Pulmonary artery endothelial cell (primary cell): ENCODE measurements at places on chromosomes 6 and 20. TPM values are rescaled to one million over a fixed set of nuclear protein-coding genes. Genes with fewer than 3 reads are reported as not detected.

- DNase-seq = peak; percentile 95
Observed at GRCh38 chr6:113102761-113103160, 754.4 kb upstream of the MARCKS start.

Gene OR2H1
- total RNA-seq = not detected in 2 replicates

DNA sequence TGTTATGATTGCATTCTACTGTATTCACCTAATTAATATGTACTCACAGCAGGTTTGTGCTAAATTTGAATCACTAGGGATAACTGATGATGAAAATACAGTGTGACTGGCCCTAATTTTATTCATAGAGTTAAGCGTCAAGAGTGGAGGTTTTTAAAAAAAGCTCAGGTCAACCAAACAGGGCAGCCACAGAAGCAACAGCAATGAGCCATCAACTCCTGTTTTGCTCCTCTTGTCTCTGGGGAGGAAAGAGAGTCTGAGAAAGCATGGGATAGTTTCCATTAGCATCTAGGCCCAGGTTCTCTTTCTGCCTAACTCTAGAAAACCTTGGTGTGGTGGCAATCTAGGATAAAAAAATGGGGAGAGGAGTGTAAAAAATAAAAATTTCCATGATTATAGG lies 122.1 kb downstream of the OGFRL1 start:
- DNase-seq = no peak

Gene SLC25A27
- 0.66 and 1.9 TPM in 2 replicates for total RNA-seq

DNA sequence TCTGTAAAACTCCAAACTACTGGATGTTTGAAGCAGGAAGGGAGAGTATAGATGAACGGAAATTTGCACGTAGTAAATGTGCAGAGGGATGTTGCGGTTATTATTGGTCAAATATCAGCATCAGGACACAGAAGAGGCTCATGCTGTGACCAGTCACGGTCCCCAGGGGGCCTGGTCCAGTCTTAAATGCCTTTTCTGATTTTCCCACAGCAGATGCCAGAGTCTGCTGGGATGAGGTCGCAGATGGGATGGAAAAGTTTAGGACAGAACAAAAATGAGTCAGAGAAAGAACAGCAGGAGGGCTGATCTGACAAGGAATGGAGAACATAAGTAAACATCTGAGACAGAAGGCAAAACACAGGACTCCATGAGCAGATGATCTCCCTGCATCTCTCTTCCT lies 11.7 kb upstream of the SIRPG start:
- DNase-seq = no peak

DNA sequence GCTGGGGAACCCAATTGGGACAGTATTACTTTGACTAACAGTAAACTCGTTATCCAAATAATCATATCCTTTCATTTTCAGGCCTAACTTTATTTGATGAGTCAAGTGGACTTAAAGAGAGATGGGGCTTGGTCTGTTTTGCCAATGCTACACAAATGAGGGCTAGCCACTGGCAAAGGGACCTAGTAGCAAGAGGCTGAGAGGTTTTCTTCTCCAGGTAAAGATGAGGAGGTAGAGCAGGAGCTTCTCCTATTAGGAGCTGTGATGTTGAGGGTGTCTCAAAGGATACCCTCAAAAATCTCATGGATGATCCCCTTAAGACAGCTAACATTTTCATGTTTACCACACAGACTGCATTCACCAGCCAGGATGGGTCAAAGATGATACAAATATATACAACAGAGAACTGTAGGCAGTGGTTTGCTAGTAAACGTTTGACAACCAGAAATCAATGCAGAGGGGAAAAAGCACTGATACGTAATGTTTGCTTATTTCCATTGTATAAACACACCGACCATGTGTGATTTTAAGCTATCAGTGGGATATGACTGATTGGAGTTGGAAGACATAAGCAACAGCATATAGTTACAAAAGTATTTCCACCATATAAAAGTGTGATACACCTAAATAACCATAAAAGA lies 153.3 kb downstream of the IBTK start:
- DNase-seq = no peak

- DNase-seq = no peak
Observed at GRCh38 chr6:140178935-140179334, 804.5 kb upstream of the CITED2 start.

DNA sequence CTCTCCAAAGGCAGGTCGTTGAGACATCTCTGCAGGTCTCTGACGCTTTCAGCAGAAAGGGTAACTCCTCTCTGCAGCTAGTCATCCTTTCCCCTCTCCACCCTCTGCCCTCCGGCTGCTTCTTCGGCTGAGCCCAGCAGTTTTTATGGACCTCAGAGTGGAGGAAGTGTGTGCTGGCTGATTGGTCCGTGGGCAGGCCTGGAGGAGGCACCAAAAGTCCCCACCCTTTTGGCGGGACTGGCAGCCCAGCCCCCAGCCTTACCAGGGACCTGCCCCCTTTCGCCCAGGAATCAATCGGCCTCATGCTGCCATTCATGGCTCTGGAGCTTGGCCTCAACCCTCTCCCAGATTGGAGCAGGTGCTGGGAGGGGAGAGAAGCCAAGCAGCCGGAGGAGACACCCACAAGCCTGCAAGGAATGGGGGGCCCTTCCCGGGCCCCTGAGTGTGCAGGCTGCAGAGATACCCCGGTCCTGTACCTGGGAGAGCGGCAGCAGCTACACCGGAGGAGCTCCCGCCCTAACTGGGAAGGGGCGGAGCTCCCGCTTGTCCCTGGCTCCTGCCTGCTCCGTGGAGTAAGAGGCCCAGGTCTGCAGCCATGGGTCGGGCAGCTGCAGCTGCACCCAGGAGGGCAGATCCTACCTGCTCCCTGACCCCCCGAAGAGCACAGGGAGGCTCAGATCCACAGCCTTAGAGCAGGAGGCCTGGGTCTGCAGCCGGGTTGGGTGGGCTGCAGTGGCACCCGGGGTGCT lies 170.3 kb upstream of the SOX4 start:
- no peak for DNase-seq

Gene CST7
- not detected in 2 replicates for total RNA-seq

Gene TFAP2C
- not detected in 2 replicates for total RNA-seq

DNA sequence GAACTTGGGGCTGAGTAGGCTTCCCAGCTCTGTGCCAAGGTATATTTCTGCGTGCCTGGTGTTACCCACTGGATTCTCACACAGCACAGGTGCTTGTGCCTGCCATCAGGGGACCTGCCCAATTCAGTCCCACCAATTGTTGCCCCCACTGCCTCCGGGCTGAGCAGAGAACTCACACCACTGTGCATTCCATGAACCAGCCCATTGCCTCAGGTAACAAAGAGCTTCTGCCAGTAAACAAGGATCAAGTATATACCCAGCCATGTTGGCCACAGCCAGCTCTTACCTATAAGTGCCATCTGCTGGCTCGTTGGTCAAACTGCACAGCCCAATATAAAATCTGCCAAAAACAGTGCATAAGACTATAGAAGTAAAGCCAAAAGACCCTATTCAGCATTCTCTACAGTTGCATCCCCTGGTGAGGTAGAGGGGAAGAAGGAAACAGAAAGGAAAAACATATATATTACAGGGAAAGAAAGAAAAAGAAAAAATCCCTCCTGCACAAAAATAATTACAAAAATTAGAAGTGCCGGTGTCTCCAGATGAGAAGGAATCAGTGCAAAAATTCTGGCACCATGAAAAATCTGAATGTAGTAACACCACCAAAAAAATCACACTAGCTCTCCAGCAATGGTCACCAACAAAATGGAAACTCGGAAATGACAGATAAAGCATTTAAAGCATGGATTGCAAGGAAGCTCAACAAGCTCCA lies 241.4 kb downstream of the IBTK start:
- DNase-seq = no peak

Gene BEND3
- 2.0 and 3.5 TPM in 2 replicates for total RNA-seq

DNA sequence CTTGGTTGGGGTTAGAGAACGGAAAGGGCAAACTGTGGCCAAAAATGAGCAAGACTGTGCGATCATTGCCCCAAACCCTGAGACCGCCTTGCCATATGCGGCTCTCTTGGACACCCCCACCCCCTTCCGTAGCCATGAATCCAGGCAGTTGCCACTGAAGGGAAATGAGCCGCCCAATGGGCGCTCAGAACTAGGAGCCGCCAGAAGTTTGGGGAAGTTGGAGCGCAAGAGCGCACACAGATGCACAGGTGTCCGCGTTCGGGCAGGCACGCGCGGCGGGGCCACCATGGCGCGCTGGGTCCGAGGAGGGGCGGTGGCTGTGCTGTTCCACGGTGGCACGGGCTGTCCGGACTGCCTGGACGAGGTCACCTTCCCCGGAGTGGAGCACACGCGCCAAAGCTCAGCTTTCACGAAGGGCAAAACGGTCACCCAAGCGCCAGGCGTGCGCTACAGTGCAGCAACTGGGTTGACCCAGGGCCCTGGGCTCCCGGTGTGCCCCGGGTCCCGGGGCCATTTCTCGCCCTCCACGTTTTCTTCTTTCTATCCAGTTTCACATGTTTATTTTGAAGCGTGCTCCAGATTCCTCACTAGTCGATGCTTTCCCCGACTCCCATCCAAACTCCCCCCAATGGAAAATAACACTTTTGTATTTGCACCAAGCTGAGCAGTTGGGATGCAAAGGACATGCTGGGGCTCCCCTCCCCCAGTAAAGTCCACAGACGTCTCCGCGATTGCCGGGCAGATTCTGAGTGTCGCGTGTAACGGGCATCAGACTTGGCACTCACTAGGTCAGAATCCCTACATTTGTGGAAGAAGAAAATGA lies 906 bp upstream of the PDE10A start:
- no peak for DNase-seq

DNA sequence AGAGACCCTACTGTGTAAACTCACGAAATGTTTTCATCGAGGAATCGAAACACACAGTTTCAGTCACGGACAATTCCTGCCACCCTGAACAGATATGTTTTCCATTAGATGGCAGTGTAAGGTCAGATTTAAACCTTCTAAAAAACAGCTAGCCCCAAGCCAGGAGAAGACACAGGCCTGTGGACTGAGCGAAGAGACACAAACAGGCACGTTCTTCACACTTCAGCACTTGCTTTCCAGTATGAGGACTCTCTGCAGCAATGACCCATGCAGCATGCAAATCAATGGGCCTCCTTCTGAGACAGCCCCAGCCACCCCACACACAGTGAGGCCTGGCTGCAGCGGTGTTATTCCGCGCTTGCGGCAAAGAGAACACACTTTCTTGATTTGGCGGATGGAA lies 31.9 kb downstream of the HUS1B start:
- DNase-seq = no peak
